Iris pigment epithelial cell (primary cell): ENCODE measurements at places on chromosomes 6 and 20.

DNA sequence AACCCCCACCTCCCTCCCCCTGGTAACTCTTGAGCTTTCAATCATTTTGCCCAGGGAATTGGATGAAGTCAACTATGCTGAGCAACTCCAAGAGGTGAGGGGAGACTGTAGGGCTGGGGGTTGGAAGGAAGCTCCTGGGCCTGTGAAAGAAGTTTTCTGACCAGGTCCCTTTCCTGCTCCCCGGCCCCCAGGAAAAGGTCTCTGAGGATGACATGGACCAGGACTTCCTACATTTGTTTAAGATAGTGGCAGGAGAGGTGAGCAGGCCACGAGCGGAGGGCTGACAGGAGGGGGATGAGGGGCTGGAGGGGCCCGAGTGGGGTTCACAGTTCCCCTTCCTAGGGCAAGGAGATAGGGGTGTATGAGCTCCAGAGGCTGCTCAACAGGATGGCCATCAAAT is 21.8 kb downstream of the CAPN11 start:
- DNase-seq: no peak

GRCh38 chr6:156406688-156407087 is 370.5 kb upstream of the ARID1B start:
- no peak for DNase-seq

DNA sequence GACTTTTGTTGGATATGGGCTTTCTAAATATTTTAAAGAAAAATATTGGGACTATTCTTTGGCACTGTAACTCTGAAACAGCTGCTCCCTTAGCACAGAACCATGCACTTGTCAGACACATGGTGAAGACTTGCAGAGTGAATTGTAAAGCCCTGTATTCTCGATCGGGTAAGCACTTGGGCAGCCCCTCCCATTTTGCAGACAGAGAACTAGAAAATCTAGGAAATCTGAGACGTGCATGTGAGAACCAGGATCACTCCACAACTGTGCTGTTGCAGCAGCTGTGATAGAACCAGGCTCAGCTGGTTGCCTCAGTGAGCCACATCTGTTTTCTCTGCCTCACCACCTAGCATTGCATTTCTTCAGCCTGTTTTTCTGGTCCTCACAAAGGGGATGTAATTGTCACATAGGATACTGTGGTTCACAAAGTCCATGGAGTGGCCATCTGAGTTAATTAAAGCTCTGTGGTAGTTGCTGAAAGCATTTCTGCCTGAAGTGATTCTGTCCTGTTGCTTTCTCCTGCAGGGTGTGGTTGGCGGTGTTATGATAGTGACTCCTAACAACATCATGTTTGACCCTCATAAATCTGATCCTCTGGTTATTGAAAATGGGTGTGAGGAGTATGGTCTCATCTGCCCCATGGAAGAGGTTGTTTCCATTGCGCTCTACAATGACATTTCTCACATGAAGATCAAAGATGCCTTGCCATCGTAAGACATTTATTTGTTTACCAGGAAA is 71.8 kb upstream of the HINT3 start:
- no peak for DNase-seq

DNA sequence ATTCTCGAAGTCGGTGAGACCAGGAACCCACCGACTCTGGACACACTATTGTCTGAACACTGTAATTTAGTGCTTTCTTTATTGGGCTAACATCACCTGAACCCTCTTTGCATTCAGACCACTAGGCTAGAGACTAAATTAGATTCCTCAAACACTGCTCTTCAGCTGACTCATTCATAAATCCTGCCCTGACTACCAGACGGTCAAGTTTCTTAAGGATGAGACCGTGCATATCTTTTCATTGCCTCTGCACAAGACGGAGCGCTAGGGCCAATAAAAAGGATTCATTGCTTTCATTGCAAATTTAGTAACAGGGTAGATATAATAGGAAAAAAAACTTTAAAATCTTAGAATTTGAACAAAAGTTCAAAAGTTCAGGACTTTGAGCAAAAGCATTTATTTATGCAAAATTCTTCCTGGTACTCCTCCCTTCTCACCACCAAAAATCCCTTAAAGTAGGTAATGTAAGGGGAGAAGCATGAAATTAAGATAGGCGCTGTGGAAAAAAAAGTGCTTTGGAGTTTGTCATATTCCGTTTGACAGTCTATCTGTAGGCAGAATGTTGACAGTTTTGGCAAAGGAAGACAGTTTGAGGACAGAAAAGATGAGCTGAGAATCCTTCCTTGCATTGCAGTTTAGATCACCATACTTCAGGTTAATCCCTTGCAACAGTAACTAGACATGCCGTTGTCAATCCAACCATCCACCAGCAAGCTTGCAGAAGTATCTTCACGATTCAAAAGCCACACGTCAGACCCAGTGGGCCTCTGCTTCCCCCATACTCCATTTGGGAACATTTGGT is 328.6 kb upstream of the JARID2 start:
- DNase-seq: peak; percentile 81

DNA sequence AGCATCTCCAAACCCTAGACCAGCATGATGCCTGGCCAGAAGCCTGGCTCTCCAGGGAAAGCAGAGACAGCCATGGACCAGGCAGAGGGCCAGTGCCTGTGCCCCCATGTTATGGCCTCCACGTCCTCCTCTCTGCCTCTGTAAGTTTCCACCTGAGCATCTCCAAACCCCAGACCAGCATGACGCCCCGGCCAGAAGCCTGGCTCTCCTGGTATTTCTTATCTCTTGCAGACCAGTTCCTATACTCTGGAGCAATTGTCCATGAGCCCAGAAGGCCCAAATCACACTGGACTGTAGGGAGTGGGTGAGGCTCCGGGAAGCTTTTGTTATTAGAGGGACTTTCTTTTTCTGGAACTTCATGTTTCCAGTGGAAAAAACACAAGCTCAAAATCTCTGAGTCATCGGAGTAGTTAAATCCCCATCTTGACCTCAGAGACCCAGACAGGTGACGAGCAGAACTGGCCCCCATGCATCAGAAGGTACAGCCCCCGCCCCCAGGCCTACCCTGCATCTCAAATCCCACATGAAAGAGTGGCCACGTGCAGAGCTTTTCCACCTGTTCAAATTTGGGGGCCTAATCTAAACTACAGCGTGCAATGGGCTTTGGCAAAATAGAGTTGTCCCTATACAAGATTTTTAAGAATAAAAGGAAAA is 110.2 kb upstream of the FOXQ1 start:
- no peak for DNase-seq

GRCh38 chr6:136095986-136096385 is 154.1 kb downstream of the MTFR2 start:
- DNase-seq: peak; percentile 16
